ENCODE measurements at places on chromosomes 6 and 20. TPM values are rescaled to one million over a fixed set of nuclear protein-coding genes. Genes with fewer than 3 reads are reported as not detected.

Gene MUC22
- total RNA-seq: not detected

DNA sequence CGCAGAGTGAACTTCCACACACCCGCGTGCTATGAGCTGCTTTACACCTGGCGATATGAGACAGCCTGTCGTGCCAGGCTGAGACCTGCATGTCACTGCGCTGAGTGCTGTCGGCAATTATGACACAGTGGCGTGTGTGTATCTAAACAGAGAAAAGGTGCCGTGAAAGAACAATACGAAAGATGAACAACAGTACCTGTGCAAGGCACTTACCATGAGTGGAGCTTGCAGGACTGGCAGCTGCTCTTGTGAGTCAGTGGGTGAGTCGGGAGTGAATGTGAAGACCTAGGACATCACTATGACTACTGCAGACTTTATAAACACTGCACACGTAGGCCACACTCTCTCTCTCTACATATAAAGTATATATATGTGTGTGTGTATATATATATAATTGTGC is 68.5 kb upstream of the DUSP22 start:
- H3K36me3 ChIP-seq: no peaks in the 10 kb centered on the region
- H3K27me3 ChIP-seq: no peaks in the 10 kb centered on the region
- peaks cover 8% of the 10 kb centered on the region for H3K4me1 ChIP-seq
- H3K4me3 ChIP-seq: no peak overlapping the region
- DNase-seq: no peak
- H3K27ac ChIP-seq: no peak overlapping the region

DNA sequence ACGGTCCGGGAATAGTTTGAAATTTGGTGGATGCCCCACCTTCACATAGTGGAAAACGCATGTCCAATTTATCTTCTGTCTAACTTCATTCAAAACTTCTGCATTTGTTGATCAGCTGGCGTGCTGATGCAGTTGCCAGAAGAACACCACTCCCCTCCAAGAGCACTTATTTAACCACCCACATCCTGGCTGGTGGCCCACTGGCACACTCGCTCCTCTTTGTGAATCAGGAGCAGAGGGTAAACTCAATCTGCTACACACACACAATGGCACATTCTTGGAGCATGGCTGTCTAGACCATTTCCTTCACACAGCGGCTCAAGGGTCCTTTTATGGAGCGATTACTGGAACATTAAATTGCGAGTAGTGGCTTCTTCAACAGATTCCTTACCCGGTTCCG is 55.1 kb upstream of the CEP162 start:
- no peak overlapping the region for H3K4me3 ChIP-seq
- no peaks in the 10 kb centered on the region for H3K4me1 ChIP-seq
- DNase-seq: no peak
- H3K36me3 ChIP-seq: no peaks in the 10 kb centered on the region
- no peak overlapping the region for H3K27ac ChIP-seq

Gene BPIFB1
- total RNA-seq: not detected

Gene PHIP
- total RNA-seq: 46.8 TPM

DNA sequence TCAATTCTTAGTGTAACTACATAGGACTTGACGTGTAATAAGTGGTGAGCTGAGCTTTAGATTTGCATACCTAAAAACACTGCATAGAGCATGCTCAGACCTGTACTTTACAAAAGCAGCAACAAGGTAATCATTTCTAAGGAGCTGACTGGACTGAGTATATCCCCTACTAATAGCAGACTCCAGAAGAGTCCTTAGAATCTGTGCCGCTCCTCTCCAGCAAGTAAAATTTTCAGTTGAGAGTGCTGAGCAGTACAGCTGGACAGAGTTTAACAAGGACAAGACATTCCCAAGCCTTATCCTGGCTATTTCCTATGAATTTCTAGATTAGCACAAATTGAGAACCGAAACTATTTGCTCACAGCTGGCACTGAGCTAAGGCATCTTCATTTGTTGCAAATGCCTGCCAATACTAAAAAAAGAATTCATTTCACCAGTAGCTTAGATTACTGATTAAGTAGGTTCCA is 26.1 kb upstream of the KLHL31 start:
- no peaks in the 10 kb centered on the region for H3K36me3 ChIP-seq
- no peak for DNase-seq
- no peak overlapping the region for H3K4me3 ChIP-seq
- H3K4me1 ChIP-seq: no peaks in the 10 kb centered on the region
- H3K27me3 ChIP-seq: no peaks in the 10 kb centered on the region
- no peak overlapping the region for H3K27ac ChIP-seq

GRCh38 chr20:25142435-25142834 is 53.1 kb upstream of the ENTPD6 start:
- no peak for DNase-seq
- no peaks in the 10 kb centered on the region for H3K4me1 ChIP-seq
- no peaks in the 10 kb centered on the region for H3K36me3 ChIP-seq

Gene HEY2
- total RNA-seq: 0.60 TPM

Gene PRPH2
- 0.33 TPM for total RNA-seq

Gene DSTN
- total RNA-seq: 31.9 TPM

- H3K4me1 ChIP-seq: no peaks in the 10 kb centered on the region
- H3K4me3 ChIP-seq: no peak overlapping the region
- no peaks in the 10 kb centered on the region for H3K27me3 ChIP-seq
- H3K36me3 ChIP-seq: no peaks in the 10 kb centered on the region
- no peak for DNase-seq
Observed at GRCh38 chr20:11826334-11826733, 91.4 kb upstream of the BTBD3 start.

GRCh38 chr20:57393321-57394120 is 2.3 kb downstream of the RBM38 start:
- peaks cover 78% of the 10 kb centered on the region for H3K4me1 ChIP-seq
- H3K27me3 ChIP-seq: no peaks in the 10 kb centered on the region

DNA sequence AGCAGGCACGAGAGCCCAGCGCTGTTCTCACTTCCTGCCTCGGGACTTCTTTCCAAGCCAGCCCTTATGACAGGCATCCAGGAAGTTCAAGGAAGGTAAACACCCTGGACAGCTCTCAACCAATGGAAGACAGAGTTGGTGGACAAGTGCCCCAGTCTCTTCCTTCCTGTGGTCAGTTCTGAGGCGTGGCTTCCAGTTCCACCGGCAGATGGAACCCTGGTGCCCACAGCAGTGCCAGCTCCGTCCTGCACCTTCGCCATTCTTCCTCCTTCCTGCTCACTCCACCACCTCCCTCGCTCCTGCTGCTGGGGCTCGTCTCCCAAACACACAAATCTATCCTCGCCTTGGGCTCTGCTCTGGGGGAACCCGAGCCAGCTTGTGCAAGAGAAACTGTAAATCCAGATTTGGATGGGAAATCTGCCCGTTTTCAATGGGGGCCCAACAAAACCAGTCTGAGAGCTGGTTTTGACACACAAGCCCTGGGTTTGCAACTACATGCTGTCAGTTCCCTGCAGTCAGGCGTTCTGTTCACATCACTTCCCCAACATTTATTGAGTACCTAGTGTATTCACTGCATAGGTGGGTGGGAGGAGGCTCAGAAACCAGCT is 162.7 kb downstream of the GRM4 start:
- no peak overlapping the region for H3K27ac ChIP-seq
- H3K36me3 ChIP-seq: no peaks in the 10 kb centered on the region
- H3K4me1 ChIP-seq: peaks cover 12% of the 10 kb centered on the region
- no peaks in the 10 kb centered on the region for H3K27me3 ChIP-seq
- H3K4me3 ChIP-seq: no peak overlapping the region

Gene LZTS3
- total RNA-seq: 26.6 TPM

DNA sequence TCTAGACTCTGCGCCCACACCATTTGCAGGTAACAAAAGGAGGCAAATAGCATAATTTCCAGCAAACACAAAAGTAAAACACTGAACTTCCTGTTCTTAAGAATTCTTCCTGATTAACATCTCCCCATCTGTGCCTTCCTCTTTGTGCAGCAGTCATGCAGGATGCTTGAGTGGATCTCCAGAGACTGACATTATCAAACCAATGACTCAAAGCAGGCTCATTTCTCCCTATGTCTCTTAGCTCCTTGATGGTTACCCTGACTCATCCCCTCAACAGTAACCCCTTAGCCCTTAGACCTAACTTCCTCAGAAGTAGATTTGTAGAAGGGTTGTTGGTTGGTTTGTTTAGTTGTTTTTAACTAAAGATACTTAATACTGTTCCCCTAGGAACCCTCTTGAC is 137.0 kb upstream of the RIN2 start:
- no peak overlapping the region for H3K27ac ChIP-seq
- no peaks in the 10 kb centered on the region for H3K36me3 ChIP-seq
- H3K4me1 ChIP-seq: no peaks in the 10 kb centered on the region
- H3K27me3 ChIP-seq: peaks cover 11% of the 10 kb centered on the region
- no peak for DNase-seq

Gene CAGE1
- 0.16 TPM for total RNA-seq

DNA sequence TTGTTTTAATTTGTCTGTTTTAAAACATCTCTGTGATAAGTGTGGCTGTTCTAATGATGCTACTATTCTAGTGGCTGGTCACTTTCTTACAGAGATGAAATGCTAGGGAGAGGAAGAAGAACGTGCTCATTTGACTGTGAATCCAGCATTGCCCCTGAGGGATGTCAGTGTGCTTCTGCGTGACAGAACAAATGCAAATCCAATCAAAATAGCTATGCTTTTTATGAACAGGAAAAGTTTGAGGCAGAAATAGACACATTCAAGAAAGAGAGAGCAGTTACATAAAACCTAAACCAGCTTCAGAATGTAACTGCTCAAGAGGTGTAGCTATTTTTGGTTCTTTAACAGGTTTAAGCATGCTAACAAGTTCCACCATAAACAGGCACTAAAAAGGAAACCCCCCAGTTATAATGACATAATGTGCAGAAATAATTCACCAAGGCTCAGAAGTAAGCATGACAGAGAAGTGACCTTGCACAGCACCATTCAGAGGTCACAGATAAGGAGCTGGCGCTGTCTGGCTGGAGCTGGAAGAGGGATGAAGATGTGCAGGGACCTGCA is 385.3 kb downstream of the EPM2A start:
- no peaks in the 10 kb centered on the region for H3K4me1 ChIP-seq
- DNase-seq: no peak
- no peak overlapping the region for H3K27ac ChIP-seq
